ENCODE measurements at places on chromosomes 4 and X.

GRCh38 chr4:114606245-114606644 lies 7.6 kb downstream of the UGT8 start:
- no peak for DNase-seq

DNA sequence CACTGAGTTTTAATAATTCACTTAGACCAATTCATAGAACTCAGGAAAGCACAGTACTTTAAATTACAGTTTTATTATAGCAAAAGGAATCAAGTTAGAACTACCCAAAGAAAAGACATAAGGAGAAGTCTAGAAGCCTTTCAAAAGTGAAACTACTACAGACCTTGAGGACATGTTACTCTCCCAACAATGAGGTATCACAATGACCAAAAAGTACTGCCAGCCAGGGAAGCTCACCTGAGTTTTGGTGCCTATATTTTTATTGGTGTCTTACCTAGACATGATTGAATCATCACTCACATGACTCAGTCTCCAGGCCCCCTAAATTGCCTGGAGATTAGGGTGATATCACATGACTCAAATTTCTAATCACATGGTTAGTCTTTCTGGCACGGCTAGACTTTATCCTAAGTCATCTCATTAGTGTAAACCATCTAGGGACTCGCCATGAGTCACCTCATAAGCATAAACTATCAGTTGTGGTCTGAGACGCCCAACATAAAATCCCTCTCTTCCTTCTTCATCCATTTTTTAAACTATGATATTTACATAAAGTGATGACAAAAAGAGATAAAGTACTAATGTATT lies 372.3 kb downstream of the TMA16 start:
- no peak for DNase-seq

- no peak for DNase-seq
These were observed 60.9 kb upstream of the PACRGL start for GRCh38 chr4:20639346-20639745.

GRCh38 chrX:23784470-23785331 lies 1.7 kb downstream of the SAT1 start:
- peak; percentile 21 for DNase-seq

DNA sequence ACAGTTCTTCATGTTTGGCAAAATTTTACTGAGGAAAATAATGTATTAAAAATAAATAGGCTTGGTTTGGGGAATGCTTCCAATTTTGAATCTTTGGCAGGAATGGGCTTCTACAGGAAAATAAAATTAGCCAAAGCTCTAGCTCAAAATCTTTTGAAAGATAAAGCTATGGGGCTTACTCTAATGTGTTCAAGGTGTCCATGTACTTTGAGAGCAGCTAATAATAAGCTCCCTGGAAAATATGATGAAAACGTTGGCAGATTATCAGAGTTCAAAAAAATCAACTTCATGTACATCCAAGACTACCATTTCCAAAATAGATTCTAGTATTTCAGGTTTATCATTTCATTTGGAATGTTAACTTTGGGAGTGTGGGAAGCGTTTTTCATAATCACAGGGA lies 158.4 kb downstream of the EMCN start:
- no peak for DNase-seq

- DNase-seq, result no peak
These were observed 488 bp downstream of the NAP1L5 start for GRCh38 chr4:88697141-88697540.

DNA sequence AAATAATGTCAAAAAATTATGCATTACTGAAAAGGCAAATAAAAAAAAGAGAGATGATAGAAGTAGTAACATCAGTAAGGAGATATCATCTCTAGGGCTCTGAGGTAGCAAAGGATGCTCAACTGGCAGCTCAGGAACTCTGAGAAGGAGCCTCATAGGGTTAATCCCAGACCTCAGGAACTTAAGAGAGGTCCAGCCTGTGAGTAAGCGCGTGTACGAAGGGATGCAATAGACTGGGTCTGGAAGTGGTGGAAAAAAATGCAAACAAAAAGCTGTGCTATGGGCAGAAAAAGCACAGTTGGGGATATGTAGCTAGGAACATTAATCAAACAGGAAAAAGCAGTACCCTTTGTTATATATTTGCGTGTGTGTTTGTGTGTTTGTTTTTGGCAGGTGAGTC lies 282.0 kb downstream of the GALNTL6 start:
- no peak for DNase-seq

DNA sequence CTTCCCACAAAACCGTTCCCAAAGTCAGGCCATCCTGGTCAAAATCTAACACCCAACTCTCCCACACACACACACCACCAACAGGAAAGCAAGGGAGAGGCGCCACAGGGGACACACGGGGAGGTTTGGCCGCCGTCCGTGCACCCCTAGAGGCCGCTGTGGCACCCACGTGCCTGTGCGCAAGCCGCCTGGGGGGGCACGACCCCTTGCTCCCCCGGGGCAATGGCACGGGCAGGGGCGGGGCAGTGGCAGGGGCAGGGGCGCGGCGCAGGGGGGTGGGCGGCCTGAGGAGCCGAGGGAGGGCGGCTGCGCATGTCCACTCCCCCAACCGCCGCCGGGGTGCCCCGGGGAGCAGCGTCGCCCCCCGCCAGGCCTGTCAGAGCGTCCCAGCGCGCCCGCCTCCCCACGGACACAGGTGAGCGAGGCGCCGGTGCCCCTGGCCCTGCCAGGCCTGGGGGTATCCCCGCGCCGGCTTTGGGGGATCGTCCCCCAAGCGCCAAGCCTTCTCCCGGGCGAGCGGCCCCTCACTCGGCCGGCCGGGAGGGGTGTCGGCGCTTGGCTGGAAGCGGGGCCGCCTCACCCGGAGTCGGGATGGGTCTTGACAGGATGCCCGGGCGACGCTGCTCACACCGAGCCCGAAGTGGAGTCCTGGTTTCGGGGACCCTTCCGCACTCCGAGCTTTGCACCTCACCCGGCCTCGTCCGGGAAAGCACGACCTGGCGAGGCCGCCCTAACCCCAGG lies at the start of gene ERAS:
TSS of gene ERAS (plus strand) at position 379 of the 741 bp plus-strand sequence. CDS start 2,611 bp downstream, outside the sequence.
- no peak for DNase-seq

- no peak for DNase-seq
These were observed 131.2 kb upstream of the PCDH18 start for GRCh38 chr4:137663251-137664045.

DNA sequence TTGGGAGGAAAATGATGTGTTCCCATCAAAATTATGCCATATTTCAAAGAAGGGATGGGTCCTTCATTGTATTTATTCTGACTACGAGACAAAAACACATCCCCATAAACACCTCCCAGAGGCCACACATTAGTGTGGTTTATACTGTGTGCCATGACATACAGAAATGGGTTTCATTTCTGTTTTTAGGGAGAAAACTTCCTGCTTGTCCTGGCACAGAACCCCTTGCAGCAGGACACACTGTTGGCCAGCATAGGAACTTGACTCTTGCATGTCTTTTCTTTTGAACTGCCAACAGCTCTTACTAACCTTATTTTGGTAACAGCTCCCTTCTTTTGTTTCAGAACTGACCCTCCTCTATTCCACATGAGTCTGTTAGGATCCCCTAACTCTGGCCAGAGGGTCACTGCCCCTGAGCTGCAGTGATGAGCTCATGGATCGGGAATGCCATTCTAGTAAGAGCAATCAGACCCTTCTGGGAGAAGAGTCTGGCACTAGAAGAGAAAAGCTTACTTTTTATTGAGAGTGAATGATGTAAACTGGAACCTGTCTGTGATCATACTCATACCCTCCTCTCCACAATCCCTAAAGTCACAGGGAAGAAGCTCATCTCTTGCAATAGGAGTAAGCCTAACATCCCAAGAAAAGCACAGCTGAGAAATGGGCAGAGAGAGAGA lies 86.4 kb downstream of the SMIM20 start:
- no peak for DNase-seq

DNA sequence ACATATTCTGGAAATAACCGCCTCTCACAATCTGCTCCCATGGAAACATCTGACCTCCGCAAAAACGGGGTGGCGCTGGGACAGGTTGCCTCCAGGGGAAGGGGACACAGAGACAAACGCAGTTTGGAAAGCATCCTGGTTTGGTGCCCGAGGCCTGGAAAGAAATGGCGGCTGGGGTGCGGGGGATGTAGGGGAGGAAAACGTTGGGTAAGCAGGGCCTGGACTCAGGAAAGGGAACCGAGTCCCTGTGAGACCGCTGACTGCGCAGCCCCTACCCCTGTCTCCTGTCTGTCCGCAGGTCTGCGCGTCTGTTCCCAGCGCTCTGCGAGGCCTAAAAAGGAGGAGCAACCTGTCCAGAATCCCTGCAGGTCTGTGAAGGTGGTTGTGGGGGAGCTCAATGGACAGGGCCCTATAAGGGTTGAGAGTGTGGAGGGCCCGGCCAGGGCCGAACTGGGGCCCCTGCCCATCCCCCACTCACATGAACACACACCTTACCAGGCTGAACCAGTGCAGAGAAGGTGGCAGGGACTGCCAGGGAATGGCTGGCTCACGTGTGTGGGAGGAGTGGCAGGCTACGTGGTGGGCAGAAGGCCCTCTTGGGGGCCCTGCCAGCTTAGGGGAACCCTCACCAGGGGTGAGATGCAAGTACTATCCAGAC lies 672 bp downstream of the TCEAL3 start:
- no peak for DNase-seq

DNA sequence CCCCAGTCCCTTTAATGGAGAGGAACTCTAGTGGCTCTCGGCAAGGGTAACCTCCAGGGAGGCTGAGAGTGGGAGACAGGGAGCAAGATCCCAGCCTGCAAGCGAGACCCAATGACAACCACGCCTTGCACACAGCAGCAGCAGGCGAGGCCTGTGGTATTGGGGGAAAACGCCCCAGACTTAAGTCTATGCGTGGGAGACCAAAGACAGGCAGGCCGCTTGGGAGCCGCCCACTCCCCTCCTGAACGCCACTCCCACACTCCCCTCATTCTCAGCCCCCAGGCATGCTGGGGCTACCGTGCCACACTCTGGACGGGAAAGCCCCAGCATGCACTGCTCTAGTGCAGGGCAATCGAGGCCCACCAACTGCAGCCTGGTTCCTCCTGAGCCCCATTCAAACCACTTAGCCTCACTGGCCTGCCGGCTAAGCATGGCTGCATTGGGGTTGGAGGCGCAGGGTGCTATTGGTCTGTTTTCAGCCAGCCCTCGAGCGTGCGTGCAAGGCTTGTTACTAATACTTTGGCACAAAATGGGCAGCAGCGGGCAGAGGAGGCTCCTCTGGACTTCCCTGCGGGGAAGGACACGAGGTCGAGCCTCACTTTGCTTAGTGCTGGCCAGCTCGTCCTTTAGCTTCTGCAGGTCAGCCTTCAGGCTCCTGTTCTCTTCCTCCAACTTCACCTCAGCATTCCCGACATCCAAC lies 14.8 kb downstream of the SLC6A8 start:
- DNase-seq, result no peak

DNA sequence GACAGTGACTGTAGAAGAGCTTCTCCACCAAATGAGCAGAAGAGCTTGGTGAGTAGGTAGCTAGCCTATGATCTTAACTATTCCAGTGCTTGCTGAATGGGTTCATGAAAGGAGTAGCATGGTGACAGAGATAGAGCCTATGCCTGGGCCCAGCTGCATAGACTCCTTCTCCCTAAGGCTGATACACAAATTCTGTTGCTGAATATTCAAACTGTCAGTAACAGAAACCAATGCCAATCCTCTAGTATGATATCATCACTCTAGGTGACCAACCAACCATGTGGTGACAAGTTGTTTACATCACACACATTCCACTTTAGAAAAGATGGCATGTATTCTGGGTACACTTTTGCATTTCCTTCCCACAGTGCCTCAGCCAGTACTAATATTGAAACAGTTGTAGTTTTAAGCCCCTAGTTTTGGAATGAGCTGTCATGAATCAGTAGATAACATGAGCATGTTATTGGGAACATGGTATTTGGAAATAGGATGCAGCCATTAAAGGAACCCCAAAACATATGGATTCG lies 103.4 kb upstream of the GRXCR1 start:
- no peak for DNase-seq

- no peak for DNase-seq
These were observed 123.6 kb upstream of the MSX1 start for GRCh38 chr4:4735870-4736269.

GRCh38 chr4:109698656-109699055 lies 4.6 kb downstream of the CASP6 start:
- DNase-seq, result no peak

DNA sequence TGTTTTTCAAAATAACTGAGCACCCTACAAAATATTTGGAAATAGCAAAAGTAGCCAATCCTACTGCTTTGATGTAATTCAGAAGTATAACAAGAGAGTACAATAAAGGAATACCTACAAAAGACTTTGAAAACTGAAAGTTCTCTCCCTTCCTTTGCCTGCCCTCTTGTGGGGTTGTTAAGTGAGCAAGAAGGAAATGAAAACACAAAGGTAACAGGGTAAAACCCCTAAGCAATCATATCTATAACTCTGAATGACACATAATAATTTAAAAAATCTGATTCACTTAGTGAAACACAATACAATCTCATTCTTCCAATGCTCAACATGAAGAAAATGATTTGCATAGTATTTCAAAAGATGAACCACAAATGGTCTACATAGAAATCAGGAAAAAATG lies 98.2 kb downstream of the FRYL start:
- DNase-seq, result peak; percentile 69

DNA sequence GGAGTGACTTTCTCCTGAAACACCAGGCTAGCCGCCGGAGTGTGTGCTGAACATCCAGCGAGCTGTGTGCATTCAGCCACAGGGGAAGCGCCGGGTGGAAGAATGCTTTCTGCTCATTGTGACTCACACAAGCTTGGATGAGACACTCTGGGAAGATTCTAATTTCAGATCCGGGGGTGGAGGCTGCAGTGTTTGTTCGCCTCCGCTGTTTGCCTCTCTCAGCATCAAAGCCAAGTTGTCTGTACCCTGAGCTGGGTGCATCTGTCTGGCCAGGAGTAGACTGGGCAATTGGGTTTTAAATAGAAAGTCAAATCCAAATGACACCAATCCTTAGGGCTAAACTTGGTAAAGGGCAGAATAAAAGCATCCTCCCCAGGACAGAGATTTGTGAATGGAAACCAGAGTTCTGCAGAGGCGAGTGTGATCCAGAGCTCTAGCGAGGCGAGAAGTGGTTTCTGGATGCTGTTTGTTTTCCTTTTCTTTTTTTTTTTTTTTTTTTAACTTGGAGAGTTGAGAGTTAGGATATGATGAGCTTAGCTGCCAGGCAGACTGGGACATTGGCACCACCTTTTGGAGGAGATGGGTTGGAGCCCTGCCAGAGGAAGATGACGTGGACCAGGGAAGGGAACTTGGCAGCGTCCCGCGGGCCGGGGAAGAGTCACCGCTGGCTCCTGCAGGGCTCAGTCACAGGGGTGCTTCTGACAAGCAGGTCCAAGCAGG lies 196.0 kb upstream of the PSAPL1 start:
- DNase-seq, result no peak

GRCh38 chrX:80335062-80335830 lies 85.0 kb upstream of the TENT5D start:
- peak; percentile 57 for DNase-seq

DNA sequence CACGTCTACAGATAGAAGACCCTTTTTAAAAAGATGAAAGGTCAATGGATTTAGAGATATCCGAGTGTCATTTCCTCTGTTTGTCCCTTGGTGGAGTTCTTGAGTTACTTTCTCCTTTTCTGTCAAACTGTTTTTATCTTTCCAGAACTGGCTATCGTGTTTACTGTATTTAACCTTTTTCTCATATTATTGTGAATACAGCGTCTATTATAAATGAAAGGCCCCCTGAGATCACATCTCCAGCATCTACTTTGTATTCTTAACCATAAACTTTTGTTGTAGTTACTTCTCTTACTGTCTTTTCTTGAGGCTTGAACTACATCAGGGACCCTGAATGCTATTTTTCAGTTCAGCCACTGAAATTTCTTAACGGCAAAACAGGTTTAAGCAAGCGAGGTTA lies 4.0 kb upstream of the PCDH7 start:
- no peak for DNase-seq
